Activated CD8-positive, alpha-beta memory T cell treated with anti-CD3 and anti-CD28 coated beads, Interleukin-2, amount 10 ng/mL, durations not matched to agents 7 days and 5 days (primary cell): ENCODE measurements at places on chromosomes 16 and 17.

- DNase-seq = no peak
Measured at GRCh38 chr16:85123891-85124635, 11.8 kb upstream of the CIBAR2 start.

- peak; percentile 69 for DNase-seq
Measured at GRCh38 chr17:6574687-6575595, 18.6 kb upstream of the PITPNM3 start.

- no peak for DNase-seq
Measured at GRCh38 chr17:32875230-32875917, 1.6 kb downstream of the MYO1D start.

- DNase-seq = no peak
Measured at GRCh38 chr16:49494474-49494873, 120.9 kb downstream of the C16orf78 start.

DNA sequence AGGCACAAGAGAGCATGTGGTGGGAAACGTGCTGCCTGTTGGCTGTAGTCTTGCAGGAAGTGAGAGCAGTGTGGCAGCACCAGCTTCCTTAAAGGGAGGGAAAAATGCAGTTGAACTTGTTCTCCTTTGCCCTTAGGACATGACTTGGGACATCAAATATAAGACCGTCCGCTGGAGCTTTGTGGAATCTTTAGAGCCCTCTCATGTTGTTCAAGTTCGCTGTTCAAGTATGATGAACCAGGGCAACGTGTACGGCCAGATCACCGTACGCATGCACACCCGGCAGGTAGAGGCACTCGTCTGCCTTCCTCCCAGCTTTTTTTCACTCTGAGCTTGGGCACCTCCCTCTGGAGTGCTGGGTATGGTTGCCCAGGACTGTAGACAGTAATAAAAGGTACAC lies 23.3 kb downstream of the GPR179 start:
- no peak for DNase-seq

DNA sequence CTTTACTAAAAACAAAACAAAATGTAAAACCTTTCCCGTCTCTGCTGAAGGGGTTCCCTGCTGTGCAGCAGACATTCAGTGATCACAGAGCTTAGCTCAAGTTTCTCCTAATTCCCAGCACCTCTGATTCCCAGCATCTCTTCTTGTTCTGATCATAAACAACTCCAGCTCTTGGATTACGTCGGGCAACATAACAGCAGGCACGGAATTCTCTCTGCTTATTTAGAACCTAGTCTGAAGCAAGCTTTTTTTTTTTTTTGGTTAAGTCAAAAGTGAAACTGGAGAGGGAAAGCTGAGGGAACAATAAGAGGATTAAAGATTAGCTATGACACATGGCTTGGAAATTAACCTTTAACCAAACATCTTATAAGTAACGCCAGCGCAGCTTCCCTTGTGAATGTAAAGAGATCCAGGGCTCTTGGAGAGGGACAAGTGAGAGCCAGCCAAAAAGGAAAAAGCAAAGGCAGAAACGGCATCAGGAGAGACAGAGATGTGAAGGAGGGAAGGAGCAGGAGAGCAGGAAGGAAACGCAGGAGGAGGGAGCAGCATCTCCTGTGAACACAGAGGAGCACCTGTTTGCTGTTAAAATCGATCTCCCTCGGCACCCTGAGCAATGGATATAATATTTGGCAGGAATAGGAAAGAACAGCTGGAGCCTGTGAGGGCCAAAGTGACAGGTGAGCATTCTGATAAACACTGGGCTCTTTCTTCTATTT lies at the start of gene BCO1:
BCO1 (plus strand) TSS at position 394 of the 716 bp plus-strand sequence; CDS start at position 614, 220 bp downstream.
- DNase-seq = no peak

GRCh38 chr16:67421030-67421429 lies 4.8 kb upstream of the ZDHHC1 start:
- no peak for DNase-seq

DNA sequence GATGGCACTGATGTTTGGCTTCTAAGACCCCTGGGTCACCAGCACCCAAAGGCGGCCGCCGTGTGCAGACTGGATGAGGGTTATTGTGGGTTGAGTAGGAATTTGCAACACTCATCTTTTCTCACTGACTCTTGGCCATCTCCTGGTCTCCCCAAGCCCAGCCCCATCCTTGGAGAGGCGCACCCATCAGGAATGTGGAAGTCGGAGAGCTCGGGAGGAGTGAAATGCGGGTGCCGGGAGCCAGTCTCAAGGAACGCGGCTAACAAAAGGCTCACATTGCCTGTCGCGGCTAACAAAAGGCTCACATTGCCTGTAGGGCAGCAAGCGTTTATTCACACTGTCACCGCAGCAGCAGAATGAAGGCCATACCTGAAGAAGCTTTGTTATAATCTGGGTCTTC lies 248.6 kb downstream of the FOXL1 start:
- no peak for DNase-seq

GRCh38 chr16:69373019-69373418 lies 12.8 kb downstream of the TERF2 start:
- DNase-seq = no peak

DNA sequence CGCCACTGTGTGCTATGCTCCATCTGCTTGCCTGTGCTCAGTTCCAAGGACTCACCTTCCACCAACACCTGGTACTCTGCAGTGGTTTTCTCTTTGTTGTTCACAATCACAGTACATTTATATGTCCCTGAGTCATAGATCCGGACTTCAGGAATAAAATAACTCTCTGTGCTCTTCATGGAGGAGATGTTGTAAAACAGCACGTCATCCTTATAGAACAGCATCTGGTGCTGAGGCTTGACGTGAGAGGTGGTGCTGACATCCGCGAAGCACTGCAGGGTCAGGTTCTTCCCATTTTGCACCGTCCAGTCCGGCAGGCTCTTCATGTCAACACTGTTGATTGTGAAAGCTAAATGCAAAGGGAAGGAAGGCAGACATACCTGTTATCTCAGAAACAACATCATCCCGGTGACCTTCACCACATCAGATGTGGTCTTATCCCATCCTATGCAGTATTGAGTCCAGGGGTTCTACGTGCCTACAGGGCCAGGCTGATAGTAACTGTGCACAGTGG lies 12.8 kb downstream of the PECAM1 start:
- no peak for DNase-seq

DNA sequence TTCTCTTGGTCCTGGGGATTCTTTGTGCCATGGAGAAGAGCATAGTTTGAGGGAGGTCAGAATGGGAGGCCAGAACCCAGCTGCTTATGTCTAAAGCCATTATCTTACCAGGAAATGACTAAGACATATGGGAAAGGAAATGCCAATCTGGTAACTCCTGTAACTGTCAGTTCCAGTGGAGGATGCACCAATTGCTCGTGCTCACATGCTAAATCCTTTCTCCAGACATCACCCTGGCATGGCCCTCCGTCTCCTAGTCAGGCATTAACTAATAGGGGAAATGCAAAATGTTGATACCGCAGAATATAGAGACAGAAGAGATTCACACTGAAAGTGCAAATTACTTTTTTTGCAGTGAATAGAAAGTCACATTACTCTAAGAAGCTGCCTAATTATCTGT lies 255.6 kb upstream of the HSBP1 start:
- no peak for DNase-seq

DNA sequence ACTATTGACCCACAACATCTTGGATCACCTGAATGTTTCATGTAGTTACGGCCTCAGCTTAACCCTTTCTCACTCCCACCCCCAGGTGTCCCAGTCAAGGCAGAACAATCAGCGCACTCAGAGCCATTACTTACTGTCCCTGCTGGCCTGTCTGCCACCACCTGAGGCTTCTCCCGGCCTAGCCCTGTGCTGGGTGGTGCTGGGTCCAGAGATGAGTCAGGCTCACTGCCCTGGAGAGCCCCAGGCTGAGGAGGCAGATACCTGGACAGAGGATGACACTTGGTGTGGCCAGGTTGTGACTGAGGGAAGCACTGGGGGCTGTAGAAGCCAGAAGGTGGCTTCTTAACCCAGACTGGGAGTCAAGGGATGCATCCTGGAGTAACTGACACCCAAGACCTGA lies 4.0 kb upstream of the SLC5A2 start:
- no peak for DNase-seq

DNA sequence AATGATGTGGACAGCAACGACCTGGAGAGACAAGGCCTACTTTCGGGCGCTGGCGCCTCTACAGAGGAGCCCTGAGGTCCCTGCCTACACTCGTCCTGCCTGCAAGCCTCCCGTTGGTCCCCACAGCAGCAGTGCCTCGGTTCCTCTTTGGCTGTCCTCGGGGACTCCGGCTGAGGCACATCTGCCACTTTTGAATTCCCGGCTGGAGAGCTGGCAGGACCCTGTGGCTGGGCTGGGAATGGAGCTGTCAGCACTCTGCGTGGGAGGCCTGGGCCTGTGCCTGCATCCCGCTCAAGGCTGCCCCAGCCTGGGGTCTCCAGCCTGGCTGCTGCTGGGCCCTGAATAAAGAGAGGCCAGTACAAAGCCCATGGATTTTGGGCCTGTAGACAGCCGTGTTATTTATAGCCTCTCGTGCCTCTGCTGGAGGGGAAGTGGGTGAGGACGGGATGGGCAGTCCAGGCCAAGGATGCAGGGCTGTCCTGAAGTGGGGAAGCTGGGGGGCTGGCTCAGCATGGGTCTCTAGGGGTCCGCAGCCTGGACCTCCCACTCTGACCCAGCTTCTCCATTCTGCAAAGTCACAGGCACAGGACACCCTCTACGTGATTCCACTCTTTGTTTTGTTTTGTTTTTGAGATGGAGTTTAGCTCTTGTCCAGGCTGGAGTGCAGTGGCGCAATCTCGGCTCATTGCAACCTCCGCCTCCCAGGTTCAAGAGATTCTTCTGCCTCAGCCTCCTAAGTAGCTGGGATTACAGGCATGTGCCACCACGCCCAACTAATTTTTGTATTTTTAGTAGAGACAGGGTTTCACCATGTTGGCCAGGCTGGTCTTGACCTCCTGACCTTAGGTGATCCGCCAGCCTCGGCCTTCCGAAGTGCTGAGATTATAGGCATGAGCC lies 10.6 kb upstream of the SPNS2 start:
- DNase-seq = no peak

GRCh38 chr17:36089888-36090836 lies at the start of gene CCL3:
TSS of gene CCL3 (minus strand) at chr17:36090143. CDS start at chr17:36090058, 85 bp downstream.
- peak; percentile 82 for DNase-seq

DNA sequence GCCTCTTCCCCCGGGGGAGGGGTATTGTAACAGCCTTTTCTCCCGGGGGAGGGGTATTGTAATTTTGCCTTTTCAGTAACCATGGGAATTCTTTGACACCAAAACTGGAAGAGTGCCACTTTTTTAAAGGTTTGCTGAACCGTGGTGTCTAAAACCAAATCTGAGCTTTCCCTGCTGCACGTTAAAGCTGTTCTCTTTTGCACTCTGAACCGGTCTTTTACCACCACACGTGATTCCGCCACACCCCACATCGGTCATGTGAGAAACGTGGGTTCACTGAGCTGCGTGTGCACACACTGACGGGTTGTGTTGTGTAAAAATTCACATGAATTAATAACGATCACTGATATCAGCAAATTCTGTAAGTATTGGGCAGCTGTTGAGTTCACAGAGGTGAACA lies 9.2 kb upstream of the ACSF3 start:
- no peak for DNase-seq

- no peak for DNase-seq
Measured at GRCh38 chr16:67953641-67954375, 9.9 kb upstream of the LCAT start.

DNA sequence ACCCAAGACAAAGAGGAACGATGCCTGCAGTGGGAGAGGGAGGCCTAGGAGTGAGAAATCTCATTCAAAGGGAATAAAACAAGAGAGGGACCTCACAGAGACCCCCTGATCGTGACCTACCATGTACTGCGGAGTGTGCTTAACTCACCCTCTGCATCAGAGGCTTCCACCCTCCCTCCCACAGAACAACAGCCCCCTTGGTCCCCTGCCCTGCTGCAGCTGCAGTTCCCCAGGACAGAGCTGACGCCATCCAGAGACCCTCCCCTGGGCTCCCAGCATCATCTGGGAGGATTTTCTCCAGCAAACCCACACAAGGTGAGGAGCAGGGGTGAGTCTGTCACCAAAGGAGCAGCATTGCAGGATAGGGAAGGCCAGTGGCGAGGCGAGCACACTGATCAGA lies 39.8 kb downstream of the TLE7 start:
- DNase-seq = no peak

GRCh38 chr16:64417711-64418227 lies 704.1 kb downstream of the CDH11 start:
- no peak for DNase-seq

GRCh38 chr17:40366076-40366860 lies 1.7 kb upstream of the GJD3 start:
- no peak for DNase-seq

GRCh38 chr16:49588026-49588425 lies 214.4 kb downstream of the C16orf78 start:
- no peak for DNase-seq

DNA sequence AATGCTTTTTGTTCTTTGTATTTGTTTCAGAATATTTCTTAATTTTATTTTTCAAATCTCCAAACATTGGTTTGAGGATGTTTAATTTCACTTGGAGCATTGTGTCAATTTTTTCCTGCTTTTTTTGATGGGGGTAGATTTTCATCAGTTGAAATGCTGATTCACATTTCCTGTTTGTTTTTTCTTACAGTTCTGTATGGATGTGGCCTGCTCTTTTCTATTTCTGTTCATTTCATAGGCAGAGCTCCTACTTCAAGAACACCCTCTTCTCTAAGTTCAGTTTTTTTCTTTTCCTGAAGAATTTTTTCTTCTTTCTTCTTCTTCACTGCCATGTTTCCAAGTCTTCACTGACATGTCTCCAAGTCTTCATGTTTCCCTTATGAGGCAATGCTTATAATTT lies 8.8 kb downstream of the MBTD1 start:
- no peak for DNase-seq

DNA sequence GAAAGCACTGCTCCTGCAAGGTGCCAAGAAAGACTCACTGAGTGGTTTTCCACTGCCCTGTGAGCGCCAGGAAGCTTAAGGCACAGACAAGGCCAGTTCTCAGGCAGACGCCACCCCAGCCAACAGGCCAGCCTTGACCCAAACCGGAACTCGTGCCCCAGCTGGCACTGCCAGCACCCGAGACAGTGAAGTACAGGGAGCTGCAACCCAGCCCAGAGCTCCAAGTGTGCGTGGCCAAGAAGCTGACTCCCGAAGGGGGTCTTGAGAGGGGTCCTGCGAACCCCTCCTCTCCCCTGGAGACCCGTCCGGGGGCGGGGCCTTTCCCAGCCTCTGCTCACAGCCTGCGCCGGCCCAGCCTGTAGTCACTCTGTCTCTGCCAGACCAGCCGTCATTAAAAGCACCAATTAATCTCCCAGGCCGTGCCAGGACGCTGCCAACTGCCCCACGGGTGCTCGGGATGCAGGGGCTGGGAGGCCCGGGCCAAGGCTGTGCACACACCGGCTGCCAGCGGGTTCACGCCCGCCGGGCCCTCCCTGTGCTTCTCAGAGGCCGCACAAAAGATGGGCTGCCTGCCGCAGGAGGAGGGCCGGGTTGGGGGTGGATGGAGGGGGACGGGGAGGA lies 4.4 kb upstream of the SOX8 start:
- no peak for DNase-seq

DNA sequence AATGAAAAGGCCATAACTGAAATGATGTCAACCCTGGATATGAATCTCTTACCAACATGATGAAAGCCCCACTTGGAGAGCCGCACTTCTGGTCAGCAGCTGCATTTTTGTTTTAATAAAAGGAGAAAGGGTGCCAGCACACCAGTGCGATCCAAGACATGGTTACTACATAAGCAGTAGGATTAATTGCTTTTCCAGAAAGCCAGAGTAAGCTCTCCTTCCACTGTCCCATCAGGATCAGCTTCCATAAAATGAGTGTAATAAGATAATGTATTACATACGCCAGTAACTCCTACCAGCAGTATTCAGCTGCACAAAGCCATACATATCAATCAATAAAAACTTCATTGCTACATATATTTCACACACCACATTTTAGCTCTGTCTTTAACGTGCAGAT lies 26.3 kb upstream of the NACA2 start:
- no peak for DNase-seq

- no peak for DNase-seq
Measured at GRCh38 chr17:32596206-32596605, 109.4 kb downstream of the CDK5R1 start.
